NCI-H69 (cell line): ENCODE measurements at places on chromosomes 4 and X.
A peak's percentile ranks its signal among the peaks of the same experiment; 100 is the strongest.

- DNase-seq, result no peak
These were observed 397.9 kb downstream of the FAM47B start for GRCh38 chrX:35340465-35340864.

DNA sequence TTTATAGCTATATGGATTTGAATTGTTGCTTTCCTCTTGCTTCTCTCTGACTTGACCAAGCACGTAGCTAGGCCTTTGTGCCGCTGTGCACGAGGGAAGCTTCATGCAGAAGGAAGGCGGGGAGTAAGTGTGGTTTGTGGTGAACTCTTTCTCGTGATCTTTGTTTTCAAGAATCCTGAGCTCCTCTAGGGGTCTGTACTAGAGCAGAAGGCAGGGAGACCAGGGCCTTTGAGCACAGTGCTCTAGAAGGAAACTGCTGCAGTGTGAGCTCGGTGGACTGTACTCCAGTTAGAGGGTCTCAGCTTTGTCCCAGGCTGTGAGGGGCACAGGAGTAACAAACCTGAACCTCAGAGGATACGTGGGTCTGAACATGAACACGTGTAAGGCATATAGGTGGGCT, 49.0 kb downstream of the AGA start:
- no peak for DNase-seq

GRCh38 chr4:28654618-28655017, 1794.0 kb downstream of the STIM2 start:
- no peak for DNase-seq

DNA sequence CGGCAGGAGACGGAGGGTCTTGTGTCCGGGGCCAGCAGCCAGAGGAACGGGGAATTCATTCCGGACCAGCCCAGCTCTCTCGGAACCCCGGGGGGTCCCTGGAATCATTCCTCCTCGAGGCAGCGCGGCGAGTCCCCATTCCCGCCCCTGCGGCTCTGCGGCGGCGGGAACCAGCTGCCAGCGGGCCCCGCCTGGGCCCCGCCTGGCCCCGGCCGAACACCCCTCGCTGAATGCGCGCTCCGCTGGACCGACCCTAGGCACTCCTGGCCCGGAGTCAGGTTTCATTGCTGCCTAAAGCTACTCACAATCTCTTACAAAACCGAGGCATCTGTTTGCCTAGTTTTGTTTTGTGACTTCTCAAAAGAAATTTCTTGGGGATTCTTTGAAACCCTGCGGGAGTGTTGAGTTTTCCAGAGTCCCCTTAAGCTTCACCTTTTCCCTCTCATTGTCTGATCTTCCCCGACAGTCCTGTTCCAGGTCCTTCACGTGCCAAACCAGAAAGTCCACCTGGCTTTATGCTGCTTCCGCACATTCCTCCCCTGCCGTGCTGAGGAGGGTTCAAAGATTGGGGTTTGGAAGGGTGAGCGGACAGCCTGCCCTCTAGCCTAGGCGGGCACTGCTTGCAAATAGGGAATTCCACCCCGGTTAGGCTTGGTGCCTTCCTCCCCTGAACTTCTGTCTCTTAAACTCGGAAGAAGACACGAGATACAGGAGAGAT, 789 bp downstream of the ARHGAP10 start:
- DNase-seq, result peak; percentile 68

DNA sequence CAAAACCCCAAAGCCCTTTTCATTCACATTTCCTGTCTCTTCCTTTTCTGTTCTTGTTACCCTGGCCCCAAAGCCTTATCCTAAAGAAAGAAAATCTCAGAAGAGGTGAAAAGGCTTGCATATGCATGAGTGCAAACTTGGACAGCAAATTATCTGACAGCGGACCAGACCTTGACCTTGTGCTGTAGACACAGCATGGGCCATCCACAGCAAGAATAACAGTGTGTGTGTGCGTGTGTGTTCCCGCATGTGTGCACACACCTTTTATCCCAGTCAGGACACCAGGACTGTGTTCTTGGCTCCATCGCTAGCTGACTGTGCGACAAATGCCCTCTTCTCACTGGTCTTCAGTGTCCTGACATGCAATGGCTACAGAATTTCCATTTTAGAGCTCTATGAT, 35.3 kb downstream of the ZBTB49 start:
- no peak for DNase-seq

- peak; percentile 83 for DNase-seq
These were observed 618 bp downstream of the RBBP7 start for GRCh38 chrX:16869393-16870094.

DNA sequence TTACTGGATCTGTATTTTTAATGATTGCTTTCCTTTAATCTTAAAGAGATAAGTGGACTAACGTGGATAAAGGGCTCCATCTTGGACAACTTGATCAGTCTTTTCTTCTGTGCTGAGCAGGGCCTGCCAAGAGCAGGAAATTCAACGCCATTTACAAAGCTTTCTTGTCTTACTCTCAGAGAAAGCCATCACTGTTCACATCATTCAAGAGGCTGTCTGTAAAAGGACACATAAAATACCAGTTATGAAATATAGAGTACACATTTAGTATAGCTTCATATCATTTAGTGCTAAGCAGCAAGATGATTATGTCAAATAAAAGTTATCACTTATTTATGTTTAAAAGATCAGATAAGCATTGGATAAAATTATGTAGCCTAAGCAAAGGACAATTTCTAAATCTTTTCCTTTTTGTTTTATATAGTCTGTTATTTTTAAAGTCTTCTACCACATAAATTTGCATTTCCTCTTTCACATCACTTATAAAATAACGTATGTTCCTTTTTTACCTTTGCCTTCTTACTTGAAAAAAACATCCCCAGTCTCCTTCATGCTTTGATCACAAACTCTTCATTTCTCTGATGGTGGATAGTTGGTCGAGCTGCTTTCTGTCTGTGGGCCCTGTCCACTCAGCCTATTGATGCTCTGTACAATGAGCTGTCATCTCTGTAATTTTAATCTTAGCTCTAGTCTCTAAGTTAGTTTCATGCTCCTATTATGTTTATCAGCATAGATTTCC, 2.1 kb upstream of the CCNG2 start:
- peak; percentile 14 for DNase-seq

GRCh38 chrX:19544693-19545305, 29.5 kb upstream of the MAP3K15 start:
- peak; percentile 30 for DNase-seq

DNA sequence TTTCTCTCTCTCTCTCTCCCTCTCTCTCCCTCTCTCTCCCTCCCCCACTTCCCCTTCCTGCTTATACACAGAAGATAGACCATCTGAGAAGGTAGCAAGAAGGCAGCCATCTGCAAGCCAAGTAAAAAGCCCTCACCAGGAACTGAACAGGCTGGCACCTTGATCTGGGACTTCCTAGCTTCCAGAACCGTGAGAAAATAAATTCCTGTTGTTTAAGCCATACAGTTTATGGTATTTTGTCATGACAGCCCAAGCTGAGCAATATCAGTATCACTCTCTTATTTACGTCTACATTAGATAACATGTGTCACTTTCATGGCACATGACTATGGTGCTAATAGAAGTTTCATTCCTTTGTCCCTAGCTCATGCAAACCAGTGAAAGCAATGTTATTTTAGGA, 581.1 kb downstream of the INPP4B start:
- DNase-seq, result no peak

GRCh38 chr4:147328756-147329446, 152.0 kb upstream of the EDNRA start:
- no peak for DNase-seq

GRCh38 chrX:136271300-136271699, 20.1 kb upstream of the MAP7D3 start:
- DNase-seq, result no peak

- peak; percentile 43 for DNase-seq
These were observed 5.8 kb upstream of the TET2 start for GRCh38 chr4:105140684-105141490.

DNA sequence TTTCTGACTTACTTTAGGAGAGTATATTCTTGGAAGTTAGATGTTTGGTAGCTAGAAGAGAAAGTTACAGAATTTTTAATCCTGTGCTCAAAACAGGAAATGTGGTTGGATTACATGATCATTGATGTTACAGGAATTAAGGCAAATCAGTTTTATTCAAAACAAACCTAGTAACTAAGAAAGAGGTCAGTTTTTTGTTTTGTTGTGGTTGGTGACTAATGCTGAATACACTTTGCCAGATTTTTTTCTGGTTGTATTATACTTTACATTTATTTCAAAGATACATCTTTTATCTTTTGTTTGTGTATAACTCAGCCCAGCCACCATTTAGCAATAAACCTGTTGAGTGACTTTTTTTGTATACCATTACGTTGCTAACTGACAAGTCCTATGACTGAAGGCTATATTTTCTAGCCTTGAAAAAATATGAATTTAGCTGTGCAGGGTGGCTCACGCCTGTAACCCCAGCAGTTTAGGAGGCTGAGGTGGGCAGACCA, 116.7 kb downstream of the KLHL8 start:
- no peak for DNase-seq

DNA sequence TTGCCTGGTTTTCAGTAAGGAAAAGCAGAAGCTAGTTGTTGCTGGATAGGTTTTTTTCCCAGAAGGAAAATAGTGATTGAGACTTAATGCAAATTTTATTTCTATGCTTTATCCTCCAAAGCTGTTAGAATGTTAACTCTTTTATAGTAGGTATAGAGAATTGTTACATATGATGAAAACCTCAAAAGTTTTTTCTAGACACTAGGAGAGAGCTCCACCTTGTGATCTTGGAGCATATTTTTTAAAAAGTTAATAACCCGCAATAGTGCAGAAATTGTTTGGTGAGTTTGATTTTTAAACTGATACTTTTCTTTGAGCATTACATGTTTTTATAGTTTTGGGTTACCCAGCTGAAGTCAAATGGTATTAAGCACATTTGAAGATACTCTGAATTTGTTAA, 56.5 kb downstream of the STAG2 start:
- no peak for DNase-seq

DNA sequence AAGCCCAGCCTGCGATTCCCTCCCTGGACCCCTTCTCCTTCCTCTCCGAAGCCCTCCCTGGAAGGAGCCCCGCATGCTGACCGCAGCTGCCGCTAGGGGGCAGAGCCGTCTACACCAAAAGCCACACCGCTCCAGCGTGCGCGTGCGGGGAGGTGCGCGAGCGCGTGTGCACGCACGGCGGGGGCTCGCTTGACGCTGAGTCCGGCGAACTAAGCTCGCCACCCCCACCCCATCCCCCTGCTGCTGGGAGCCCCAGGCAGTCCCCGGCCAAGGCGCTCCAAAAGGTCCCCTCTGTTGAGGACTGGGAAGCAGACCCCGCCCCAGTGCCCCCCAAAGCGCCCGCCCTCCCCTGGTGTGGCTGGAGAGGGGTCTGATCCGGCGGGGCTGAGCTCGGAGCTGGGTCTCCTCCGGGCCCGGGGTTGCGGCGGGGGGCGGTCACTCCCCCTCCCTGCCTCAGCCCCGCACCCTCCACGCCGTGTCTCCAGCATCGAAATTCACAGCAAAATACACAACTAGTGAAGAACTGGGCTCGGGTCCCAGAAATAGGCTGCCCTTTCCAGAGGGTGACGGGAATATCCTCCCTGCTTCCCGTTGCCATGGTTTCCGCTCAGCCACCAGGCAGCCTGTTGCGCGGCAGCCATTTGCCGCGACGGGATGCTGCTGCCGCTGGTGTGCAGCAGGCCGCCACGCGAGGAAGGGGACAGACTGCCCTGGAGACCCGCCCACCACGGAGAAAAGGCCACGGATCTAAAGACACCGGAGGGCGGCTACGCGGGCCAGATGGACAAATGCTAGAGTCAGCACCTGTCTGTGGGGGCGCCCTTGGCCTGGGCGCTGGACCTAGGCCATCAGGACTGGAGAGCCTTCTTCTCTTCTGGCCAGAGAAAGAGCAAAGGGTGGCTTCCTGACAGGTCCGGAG, 11.2 kb upstream of the CCNQ start:
- peak; percentile 80 for DNase-seq
